ENCODE measurements at places on chromosomes 1 and 21.

- no peak for DNase-seq
Observed at GRCh38 chr1:7752512-7753417, 18.3 kb upstream of the VAMP3 start.

DNA sequence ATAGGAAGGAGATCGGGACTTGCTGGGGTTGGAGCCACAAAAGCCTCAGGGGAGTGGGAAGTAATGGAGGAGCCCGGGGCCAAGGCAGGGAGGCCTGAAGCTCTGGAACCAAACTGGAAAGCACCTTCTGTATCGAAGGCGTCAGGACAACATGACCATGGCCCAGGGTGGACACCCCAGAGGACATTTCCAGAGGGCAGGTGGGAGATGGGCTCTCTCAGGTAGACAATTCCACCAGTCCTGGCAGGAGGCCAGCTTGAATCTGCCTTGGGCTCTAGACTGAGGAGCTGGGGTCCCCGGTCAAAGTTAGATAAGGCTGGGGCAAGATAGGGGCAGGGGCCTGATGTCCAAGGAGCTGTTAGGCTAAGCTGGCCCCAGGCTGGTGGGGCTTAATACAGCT, 104.9 kb upstream of the EDN2 start:
- no peak for DNase-seq

DNA sequence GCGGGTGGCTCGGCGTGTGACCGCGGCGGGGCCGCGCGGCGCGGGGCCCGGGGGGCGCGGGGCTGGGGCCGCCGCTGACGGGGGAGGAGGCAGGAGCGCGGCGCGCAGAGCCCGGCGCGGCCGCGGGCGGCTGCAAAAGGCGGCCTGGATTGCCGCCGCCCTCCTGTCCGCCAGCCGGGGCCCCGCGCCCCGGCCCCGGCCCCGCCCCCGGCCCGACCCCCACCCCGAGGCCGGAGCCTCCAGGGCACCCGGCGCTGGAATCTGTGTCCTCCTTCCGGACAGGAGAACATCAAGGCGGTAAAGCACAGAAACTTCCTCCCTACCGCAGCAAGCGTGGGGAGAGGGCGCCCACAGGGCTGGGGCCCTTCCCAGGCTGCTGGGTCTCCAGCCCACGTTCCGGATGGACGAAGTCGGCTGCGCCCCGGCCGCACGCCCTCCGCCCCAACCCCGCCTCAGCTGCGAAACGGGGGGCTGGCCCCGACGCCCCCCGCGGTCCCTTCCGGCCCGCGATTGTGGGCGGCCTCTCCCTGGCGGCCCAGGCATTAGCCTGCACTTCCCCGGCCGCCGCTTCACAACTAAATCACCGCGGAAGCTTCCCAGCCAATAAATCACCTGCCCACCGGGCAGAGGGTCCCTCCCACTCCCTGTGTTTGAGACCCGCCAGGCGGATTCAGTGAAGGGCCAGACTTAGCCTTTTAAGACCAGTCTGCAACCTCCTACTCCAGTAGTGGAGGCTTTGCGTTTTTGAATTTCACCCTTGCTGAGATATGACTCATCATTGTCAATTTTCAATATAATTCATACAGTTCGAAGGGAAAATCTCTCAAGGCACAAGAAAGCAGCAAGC, 106.0 kb downstream of the SLC45A1 start:
- DNase-seq, result peak; percentile 33

DNA sequence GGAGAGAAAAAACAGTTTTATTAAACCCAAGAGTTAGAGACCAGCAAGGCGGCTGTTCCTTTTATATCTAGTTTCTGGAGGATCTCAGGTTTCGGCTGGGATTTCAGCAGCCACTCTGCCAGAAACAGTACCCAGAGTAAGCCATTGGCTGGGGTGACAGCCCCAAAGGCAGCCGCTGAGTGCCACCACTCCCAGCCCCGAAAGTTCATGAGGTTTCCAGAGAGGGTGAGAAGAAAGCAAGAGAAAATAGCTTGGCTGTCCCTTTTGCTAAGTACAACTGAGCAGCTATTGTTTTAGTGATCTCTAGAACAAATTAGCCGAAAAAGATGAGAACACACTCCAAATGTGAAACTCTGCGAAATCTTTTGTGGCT, 1.2 kb downstream of the SH3BGR start:
- no peak for DNase-seq

- peak; percentile 64 for DNase-seq
Observed at GRCh38 chr1:27044613-27045151, 32.0 kb upstream of the TENT5B start.

DNA sequence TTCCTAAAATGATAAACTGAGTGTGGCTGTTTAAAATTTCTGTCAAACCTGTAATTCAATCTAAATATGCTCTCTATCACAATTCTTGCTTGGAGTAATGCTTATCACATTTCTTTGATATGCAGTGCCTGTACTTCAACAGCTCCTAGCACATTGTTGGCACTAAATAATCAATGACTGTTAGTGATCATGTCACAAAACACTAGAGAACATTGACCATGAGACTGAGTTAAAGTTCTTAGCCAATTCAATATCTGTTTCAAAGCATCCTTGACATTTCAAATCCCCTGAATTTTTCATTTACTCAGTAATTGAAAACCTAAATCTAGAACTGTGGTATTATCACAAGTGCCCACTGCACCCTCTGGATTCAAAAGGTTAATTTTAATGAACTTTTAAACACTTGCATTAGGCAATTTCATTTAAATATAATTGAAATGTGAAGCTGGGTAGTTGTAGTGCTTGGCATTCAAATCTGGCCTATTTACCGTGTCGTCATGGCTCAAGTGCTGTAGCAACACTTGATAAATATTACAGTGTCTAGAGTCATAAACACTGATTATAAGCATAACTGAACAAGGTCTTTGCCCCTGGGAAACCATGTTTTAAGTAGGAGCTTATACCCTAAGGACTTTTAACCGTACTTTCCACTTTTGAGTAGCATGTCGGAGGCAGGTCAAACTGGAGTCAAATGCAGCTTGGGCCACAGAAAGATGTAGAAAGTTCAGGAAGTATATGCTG, 143.6 kb downstream of the LRRC7 start:
- no peak for DNase-seq

DNA sequence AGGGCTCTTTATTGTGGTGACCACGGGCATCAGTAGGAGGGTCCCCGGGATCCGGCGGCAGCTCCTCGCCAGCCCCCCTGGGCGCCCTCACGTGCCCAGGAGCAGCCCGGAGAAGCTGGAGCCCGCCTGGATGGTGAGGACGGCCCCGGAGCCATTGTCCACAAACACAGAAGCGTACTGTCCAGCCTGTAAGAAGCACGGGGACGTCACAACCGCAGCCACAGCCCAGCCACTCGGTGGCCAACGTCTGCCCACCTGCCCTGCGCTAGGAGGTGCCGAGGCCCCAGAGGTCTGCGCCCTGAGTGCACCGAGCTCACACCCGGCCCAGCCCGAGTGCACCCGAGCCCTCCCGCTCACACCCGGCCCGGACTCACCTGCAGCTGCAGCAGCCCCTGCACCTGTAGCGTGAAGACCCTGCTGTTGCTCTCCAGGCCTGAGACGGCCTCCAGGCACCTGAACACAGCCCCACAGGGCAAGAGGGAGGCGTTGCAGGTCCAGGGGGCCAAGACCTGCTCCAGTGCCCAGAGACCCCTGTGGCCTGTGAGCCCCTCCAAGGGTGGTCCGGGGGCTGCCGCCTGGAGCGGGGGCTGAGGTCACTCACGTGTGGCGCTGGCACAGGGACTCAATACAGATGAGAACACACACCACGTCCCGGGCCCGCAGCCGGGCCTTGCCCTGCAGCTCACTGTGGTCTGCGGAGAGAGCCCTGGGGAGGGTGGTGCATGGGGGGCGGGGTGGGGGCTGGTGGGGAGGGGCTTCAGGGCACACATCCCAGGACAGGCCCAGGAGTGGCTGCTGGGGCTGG, 3.9 kb downstream of the C1QTNF12 start:
- DNase-seq, result no peak

DNA sequence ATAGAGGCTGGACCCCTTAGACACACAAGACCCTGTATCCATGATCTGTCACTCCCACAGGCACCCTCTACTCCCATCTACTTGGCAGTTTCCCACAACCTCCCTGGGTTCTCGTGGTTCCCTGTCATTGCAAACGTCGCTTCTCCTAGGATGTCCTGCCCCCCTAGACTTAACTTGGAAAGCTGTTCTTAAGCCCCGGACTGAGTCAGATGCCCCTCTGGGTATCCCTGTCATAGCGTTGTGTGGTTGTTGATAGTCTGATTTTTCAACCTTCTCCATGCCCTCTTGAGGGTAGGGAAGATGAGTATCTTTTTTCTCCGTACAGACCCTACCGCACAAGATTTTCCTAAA, 11.8 kb downstream of the RCC1 start:
- no peak for DNase-seq

Data from stimulated activated CD8-positive, alpha-beta memory T cell treated with anti-CD3 and anti-CD28 coated beads, Interleukin-12 subunit alpha, Interleukin-12 subunit beta, amount 100 ng/mL, for 4 hours (primary cell).